B cell (primary cell): ENCODE measurements at places on chromosomes 4 and X.

- no peak for DNase-seq
These were observed 28.2 kb upstream of the NEIL3 start for GRCh38 chr4:177281351-177281909.

- no peak for DNase-seq
These were observed 721 bp upstream of the TBC1D25 start for GRCh38 chrX:48538641-48539344.

- DNase-seq: peak; percentile 72
These were observed 38.3 kb downstream of the TKTL1 start for GRCh38 chrX:154333837-154334271.

DNA sequence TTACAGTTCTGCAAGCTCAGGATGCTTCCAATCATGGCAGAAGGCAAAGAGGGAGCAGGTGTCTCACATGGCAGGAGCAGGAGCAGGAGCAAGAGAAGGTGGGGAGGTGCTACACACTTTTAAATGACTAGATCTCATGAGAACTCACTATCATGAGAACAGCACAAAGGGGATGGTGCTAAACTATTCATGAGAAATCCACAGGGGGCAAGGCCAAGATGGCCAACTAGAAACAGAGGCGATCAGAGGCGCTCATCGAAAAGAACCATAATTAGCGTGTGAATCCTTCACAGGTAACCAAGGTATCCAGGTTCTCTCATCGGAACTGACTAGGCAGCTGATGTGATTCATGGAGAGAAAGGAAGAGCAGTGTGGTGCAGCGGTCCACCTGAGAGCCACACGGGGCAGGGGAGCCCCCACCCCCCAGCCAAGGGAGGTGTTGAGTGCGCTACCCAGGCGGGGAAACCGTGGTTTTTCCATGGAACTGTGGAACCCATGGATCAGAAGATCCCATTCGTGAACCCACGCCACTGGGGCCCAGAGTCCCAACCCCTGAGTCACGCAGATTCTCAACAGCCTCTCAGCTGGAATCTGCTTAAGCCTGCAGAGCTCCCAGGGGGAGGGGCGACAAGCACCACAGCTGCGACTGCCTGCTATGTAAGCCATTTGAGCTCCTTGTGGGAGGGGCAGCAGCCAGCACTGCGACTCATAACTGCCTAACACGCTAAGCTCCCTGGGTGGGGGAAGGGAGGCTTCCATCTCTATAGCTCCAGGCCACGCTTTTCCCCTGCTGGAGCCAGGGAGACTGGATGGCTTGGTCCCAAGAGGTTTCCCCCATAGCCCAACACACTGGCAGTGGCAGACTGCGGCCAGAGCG, 46.7 kb downstream of the FGF16 start:
- no peak for DNase-seq

GRCh38 chr4:110635163-110635865, 12.4 kb upstream of the PITX2 start:
- DNase-seq: no peak

- no peak for DNase-seq
These were observed 179.1 kb upstream of the TBC1D9 start for GRCh38 chr4:140935254-140935653.

- DNase-seq: no peak
These were observed 56.2 kb downstream of the RTL9 start for GRCh38 chrX:110414679-110415439.
